ENCODE measurements at places on chromosomes 11 and 22.

DNA sequence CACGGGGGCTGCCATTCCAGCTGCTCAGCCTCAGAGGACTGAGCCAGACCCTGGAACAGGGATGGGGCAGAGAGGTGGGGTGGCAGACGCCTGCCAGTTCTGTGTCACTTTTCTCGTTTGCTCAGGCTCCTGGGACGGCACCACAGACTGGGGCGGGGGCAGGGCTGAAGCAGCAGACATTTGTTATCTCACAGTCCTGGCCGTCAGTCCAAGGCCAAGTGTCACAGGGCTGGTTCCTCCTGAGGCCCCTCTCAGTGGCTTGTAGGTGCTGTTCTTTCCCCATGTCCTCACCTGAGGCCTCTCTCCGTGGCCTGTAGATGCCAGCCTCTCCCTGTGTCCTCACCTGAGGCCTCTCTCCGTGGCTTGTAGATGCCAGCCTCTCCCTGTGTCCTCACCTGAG is 24.7 kb downstream of the TPCN2 start:
- no peak for DNase-seq

DNA sequence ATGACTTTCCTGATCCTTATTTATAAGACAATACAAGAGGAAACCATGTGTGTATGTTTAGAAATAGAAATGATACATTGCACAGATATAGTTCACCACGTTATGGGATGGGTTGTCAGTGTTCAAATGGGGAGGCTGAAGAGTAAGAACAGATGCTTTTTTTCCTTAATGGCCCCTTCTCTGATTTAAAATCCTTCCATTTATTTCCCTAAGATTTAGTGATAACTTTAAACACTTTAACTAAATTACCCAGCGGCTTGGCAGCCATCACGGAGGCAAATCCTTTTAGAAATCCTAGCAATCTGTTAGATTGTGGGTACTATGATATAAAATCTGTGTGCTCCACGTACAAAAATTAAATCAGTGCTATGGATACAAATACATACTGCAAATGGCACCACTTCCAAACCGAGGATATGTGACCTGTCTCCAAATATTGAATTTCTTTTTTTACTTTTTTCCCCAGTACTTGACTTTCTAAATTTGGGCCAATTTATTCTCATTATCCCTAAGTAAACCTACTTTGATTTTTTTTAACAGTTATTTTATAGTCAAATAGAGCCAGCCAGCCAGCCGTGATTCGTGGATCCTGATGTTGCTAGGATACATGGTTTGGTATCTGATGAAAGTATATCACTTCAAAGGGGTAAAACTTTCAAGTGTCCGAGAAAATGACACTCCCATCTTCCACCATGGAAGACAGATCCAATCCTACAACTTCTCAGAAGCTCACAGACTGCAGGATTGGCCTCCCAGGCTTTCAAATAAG is 46.1 kb downstream of the BDNF start:
- DNase-seq, result no peak

GRCh38 chr11:109668973-109669634 is 247.1 kb downstream of the C11orf87 start:
- DNase-seq, result no peak

DNA sequence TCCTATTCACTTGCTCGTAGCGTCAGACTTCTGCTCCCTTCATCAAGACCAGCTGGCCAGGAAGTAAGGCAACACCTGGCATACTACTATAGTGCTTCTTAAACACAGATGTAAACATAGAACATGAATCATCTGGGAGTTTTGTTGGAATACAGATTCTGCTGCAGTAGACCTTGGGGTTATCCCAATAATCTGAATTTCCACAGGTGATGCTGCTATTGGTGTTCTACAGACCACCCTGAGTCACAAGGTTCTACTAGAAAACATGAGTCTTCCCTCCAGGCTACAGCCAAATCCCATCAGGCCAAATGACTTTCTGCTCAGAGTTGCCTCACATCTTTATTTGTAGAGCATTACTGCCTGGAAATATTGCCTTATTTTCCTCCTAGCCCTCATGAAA is 175.2 kb downstream of the NELL1 start:
- DNase-seq, result no peak

- no peak for DNase-seq
Observed at GRCh38 chr11:129696309-129696989, 119.2 kb upstream of the TMEM45B start.

DNA sequence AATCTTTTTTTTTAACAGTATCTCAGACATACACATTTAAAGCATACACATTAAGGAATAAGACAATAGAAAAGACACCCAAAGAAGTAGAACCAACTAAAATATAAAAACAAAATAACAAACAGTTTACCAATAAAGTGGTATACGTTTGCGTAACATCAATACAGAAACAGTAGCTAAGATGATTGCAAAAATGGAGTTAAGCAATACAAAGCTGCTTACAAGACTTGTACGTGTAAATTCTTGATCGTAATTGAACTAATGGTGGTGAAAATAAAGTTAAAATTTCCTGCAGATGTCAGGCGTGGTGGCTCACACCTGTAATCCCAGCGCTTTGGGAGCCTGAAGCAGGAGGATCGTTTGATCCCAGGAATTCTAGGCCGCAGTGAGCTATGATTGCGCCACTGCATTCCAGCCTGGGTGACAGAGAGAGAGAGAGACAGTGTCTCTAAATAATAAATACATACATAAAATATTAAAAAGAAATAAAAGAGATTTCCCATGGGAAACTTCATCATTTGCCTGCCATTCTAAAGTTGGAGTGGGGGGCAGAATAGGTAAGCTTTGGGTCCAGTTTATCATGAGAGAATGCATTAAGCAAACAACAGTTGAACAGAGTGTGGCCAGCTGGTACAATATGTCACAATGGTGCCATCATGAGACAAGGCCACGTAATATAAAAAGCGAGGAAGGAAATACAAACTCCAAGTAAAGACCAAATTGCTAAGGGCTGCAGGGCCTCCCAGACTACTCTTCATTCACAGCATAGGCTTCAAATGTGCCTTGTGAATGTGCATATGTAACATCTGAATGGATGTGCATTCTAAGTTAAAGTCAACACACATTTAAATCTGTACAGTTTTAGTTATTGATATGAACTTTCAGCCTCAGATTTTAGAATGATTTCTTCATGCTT is 38.9 kb upstream of the EED start:
- no peak for DNase-seq

DNA sequence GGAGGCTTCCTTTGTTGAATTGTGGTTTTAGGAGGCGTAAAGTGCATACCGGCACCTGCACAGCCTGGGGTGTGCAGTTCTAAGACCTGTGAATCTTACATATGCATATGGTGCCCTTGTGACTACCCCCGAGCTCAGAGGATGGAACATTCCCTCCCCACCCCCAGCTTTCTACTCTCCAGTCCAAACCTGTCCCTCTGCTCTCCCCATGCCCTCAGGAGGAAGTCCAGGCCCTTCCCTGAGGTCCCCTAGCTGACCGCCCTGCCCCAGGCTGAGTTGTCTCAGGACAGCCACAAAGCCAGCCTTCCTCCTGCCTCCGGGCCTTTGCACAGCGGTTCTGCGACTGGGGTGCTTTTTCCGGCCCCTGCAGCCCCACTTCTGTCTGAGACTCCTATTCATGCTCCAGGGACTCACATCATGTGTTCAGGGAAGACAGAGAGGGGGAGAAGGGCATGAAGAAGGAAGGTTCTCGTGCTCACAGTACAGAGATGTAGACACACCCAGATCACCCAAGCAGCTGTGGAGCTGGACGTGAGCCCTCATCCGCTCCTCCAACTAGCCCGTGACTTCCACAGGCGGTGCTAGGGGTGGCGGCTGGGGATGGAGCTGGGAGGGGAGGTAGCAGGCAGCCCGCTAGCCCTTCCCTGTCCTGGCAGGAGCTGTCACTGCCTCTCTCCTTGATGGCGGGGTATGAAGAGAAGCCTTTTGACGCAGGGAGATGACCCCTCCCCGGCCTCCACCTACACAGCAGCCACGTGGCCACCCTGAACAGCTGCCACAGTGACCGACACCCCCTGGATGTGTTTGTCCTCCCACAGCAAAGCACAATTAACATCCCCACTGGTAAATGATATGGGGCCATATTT is 50.8 kb downstream of the FLRT1 start:
- DNase-seq, result no peak

- DNase-seq, result no peak
Observed at GRCh38 chr11:32312206-32312817, 123.0 kb downstream of the WT1 start.

GRCh38 chr11:87252869-87253268 is 215.1 kb downstream of the TMEM135 start:
- no peak for DNase-seq

DNA sequence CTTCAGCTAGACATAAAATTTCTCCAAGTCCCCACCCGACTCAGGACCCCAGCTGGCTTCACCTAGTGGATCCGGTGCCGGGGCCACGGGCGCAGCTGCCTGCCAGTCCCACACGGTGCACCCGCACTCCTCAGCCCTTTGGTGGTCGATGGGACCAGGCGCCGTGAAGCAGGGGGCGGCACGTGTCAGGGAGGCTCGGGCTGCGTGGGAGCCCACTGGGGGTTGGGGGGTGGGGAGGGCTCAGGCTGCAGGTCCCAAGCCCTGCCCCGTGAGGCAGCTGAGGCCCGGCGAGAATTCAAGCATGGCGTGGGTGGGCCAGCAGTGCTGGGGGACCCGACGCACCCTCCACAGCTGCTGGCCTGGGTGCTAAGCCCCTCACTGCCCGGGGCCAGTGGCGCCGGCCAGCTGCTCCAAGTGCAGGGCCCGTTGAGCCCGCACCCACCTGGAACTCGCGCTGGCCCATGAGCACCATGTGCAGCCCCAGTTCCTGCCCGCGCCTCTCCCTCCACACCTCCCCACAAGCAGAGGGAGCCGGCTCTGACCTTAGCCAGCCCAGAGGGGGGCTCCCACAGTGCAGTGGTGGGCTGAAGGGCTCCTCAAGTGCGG is 747.0 kb downstream of the FAM181B start:
- no peak for DNase-seq

GRCh38 chr11:103315248-103315647 is 206.0 kb downstream of the DYNC2H1 start:
- no peak for DNase-seq

GRCh38 chr11:35483131-35483820 is 42.1 kb downstream of the PAMR1 start:
- no peak for DNase-seq

GRCh38 chr22:42179616-42180015 is 49.0 kb upstream of the CYP2D6 start:
- no peak for DNase-seq

GRCh38 chr11:41935241-41935640 is 475.8 kb upstream of the LRRC4C start:
- DNase-seq, result no peak

- no peak for DNase-seq
Observed at GRCh38 chr11:74679513-74679865, 51.7 kb downstream of the CHRDL2 start.

DNA sequence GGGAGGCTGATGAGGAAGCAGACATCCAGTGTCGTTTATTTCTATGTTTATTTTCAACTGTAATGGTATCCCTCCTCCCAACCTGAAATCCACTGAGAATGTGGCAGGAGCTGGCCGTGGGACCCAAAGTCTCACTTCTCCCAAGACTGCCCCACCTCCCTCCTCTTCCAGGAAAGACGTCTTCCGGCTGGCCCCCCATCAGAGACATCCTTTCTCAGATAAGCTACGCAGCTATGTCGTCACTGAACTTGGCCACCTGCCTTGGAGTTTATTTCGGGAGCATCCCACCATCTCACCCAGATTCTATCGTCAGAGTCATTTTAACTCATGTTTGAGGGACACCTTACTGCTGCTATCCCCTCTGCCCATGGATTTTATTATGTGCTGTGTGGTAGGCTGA is 13.9 kb downstream of the TMEM184B start:
- DNase-seq, result no peak

- no peak for DNase-seq
Observed at GRCh38 chr11:16759857-16760508, 21.5 kb downstream of the C11orf58 start.

DNA sequence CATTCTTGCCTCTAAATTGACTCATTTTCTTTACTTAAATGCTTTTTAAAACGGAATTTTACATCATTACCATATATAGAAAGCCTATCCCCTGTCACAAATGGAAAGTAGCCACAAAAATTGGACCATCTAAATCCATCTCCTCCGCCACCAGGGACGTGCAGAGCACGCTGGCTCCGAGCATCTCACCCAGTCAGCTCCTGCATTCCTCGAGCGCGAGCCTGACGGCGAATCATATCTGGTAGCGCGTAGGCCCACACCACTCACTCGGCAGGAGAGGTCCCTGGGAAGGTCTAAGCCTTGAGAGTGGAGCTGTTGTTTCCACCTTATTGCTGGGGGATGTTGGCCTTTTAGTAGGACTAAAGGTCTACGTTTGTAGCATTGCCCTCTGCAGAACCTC is 152.4 kb downstream of the TRIM29 start:
- no peak for DNase-seq

DNA sequence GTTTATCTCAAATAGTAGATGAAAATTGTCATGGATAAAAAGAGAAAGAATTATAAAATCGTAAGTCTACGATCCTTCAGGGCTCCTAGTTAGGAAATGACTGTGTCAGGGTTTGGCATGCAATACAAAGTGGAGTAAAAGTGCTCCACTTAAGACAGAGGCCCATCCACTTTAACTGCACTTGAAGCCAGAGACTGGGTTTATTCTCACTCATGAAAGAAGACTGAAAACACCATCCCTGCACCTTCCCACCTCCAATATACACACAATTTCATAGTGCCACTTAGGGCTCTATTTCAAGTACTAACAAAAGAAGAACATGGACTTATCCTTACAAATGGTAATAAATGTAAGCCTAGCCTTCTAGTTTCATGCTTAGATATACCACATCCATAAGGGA is 70.7 kb downstream of the ANO5 start:
- no peak for DNase-seq

GRCh38 chr22:23178512-23179254 is 1.6 kb upstream of the BCR start:
- peak; percentile 87 for DNase-seq

DNA sequence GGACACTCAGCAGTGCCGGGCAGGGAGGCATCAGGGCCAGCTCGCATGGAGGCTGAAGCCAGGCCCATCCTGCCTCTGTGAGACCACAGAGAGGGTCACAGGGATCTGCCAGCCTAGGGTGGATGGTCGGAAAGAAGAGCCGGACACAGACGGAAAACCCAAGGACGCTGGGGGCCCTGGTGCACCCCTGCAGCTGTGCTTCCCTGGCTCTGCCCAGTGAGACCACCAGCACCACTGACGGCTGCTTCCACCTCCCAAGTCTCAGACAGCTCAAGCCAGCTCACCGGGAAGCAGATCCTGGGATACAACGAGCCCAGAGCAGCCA is 42.2 kb downstream of the SHISAL1 start:
- DNase-seq, result no peak

DNA sequence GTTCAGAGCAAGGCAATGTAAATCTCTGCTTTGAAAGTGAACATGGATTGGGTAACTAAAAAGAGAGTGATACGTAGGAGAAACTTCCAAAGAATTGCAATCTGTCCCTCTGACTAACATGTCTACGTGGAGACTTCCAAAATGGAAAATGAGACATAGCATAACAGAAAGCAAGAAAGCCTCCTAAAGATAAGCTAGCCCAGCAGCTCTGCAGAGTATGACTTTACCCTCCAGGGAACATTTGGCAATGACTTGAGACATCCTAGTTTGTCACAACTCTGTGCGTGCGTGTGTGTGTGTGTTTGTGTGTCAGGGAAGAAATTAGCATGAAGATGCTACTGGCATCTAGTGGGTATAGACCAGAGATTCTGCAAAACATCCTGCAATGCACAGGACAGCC is 817.4 kb downstream of the NTM start:
- DNase-seq, result no peak
